Heart right ventricle (tissue), 16 donors: ENCODE measurements at places on chromosomes 2 and 18. TPM values are rescaled to one million over a fixed set of nuclear protein-coding genes. Genes with fewer than 3 reads are reported as not detected.

DNA sequence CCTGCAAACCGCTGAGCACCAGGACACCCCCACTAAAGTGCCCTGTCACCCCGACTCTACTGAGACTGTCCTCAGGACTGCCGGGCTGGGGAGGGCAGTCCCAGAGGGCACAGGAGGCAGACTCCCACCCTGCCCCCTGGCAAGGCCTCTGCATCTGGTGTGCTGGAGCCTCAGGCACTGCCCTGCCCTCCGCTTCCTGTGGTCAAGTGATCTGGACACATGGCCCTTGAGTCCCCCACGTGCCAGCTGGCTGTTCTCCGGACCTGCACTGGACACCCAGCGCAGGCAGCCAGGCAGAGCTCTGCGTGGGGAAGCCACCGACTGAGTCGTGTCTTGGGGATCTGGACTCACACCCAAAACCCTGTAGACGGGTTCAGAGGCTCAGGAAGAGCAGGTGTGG is 217.7 kb downstream of the TWIST2 start:
- no peak for DNase-seq
- peaks cover 79% of the 10 kb centered on the region for H3K36me3 ChIP-seq
- no peak overlapping the region for H3K4me3 ChIP-seq

Gene MSTN
- not detected for total RNA-seq

Gene TCF7L1
- total RNA-seq = 4.6 TPM

Gene GAD1
- total RNA-seq = not detected

Gene LCT
- not detected for total RNA-seq

Gene SLC11A1
- total RNA-seq = 1.1 TPM

GRCh38 chr2:200479692-200480265 is 30.1 kb downstream of the KCTD18 start:
- peaks cover 5% of the 10 kb centered on the region for H3K36me3 ChIP-seq
- no peak overlapping the region for H3K4me3 ChIP-seq
- H3K27me3 ChIP-seq = no peaks in the 10 kb centered on the region
- H3K4me1 ChIP-seq = no peaks in the 10 kb centered on the region
- DNase-seq = no peak

Gene RPIA
- 13.7 TPM for total RNA-seq

DNA sequence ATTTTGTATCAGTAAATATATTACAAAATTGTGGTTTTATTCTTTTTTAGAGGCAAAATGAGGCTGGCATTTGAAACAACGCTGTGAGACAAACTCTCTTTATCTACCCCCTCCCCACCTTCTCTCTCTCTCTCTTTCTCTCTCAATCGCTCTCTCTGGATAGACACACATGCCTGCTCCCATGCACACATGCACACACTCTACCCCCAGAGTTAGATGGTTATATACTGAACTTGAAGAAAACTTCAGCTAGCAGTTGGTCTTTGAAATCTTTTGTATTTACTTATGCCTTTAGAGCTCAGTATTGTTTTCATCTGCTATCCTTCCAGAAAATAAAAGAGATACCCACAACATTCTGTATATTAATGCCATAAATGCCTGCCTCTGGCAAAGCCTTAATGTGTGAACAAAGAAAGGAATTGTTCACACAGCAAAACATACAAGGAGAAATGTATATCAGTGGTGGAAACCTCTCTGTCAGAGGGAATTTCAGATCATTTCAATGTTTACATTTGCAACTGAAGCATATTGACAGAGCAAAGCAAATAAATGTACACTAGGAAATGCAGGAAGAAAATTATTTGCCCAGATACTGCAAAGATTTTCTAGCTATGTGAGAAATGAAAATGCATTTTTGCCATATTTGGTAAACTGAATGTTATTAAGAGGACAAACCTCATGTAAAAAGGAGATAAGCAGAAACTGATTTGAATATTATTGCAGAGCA is 217.0 kb upstream of the UBE2E3 start:
- H3K4me1 ChIP-seq = no peaks in the 10 kb centered on the region
- H3K4me3 ChIP-seq = no peak overlapping the region
- no peak overlapping the region for H3K27ac ChIP-seq
- DNase-seq = no peak
- H3K27me3 ChIP-seq = no peaks in the 10 kb centered on the region
- H3K36me3 ChIP-seq = no peaks in the 10 kb centered on the region

Gene DNER
- total RNA-seq = 1.8 TPM
